ENCODE measurements at places on chromosomes 12 and 14. TPM values are rescaled to one million over a fixed set of nuclear protein-coding genes. Genes with fewer than 3 reads are reported as not detected.

CDKL1 gene
- total RNA-seq, result 1.4 TPM

C12orf54 gene
- not detected for total RNA-seq

IAPP gene
- not detected for total RNA-seq

GIT2 gene
- 25.2 TPM for total RNA-seq

FBLN5 gene
- 16.7 TPM for total RNA-seq

CCDC197 gene
- total RNA-seq, result 0.71 TPM

PLEKHH1 gene
- total RNA-seq, result 4.5 TPM

DNA sequence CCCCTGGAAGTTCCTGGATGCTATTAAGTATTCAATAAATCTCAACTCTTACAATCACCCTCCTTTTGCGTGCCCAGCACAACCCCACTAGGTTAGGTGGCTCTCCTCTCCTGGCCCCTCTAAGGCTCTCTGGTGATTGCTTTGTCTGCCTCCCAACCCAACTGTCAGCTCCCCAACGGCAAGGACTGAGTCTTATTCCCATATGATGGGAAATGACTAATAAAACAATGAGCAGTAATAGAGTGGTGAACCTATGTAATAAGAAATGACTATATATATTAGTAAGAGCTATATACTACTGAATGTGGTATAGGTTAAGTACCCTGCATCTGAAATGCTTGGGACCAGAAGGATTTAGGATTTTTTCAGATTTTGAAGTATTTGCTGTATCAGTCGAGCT is 8.1 kb downstream of the APPL2 start:
- DNase-seq, result no peak

DNA sequence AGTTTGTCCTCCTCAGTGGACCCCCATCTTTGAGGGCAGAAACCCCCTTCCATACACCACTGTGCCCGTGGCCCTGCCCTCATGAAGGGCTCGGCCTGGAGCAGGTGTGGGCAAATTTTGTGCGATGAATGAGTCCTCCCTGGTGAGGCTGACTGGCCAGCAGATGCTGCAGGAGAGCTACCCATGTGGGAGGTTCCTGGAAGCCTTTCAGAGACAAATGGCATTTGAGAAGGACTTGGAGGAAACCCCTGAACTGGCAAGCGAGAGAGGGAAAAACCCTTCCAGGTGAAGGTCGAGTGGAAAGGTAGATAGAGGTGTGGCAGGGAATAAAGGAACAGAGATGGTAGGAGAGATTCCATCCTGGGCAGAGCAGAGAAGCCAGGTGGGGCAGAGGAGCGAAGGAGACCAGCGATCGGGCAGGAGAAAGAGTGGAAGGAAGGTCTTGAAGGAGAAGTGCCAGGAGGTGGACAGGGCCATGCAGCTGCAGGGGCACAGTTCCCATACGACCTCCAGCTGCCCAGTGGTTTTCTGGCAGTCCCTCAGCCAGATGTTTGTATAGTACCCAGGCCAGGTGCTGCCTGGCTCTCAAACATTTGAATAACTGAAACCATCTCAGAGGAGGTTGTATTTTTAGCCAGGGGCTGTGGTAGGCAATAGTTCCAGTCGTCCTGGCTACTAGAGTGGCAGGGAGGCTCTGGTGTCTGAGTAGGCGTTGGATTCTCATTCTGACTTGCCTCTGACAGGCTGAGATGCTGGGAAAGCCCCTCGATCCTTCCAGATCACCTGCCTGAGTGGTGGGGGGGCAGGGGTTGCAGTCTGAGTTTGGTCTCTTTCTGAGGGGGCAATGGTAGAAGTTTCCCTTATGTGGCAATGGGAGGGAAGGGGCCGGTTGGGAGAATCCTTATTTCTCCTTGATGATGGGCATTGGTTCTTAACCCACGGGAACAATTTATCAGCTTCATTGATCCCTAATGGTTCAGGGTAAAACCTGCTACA is 40.1 kb downstream of the FBXL14 start:
- no peak for DNase-seq

- DNase-seq, result no peak
These were observed 874.4 kb upstream of the USP15 start for GRCh38 chr12:61385771-61386170.

DNA sequence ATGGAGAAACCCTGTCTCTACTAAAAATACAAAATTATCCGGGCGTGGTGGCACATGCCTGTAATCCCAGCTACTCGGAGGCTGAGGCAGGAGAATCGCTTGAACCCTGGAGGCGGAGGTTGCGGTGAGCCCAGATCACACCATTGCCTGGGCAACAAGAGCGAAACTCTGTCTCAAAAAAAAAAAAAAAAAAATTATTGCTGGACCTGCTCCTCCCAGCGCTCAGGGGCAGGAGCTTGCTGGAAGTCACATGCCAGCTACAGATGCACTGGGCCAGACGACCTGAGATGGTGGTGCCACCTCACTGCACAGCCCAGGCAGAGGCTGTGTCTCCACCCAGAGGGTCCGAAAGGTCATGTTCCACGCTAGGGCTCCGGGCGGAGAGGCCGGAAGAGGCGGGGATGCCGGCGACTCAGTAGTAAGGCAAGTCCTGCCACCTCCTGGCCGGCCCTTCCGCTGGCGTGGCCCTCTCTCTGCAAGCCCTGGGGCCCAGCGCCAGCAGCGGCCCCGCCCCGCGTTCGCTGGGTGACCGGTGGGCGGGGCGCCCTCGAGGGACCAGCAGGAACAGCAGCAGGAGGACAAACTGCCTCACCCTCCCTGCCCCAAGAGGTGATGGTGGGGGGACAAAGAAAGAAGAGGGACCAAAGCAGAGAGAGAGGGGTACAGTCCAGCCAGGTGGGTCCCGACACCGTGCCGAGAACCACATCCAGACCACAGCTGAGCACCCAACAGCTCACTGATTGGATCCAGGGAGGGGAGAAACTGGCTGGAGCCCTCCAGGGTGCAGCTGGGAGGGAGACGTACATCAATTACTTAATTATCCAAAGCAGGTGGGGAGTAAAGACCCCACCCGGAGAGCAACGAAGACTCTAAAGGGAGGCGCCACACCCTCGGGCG is 3.6 kb upstream of the RHOF start:
- peak; percentile 97 for DNase-seq

- no peak for DNase-seq
These were observed 198.7 kb upstream of the PLEKHG7 start for GRCh38 chr12:92503971-92504593.

DNA sequence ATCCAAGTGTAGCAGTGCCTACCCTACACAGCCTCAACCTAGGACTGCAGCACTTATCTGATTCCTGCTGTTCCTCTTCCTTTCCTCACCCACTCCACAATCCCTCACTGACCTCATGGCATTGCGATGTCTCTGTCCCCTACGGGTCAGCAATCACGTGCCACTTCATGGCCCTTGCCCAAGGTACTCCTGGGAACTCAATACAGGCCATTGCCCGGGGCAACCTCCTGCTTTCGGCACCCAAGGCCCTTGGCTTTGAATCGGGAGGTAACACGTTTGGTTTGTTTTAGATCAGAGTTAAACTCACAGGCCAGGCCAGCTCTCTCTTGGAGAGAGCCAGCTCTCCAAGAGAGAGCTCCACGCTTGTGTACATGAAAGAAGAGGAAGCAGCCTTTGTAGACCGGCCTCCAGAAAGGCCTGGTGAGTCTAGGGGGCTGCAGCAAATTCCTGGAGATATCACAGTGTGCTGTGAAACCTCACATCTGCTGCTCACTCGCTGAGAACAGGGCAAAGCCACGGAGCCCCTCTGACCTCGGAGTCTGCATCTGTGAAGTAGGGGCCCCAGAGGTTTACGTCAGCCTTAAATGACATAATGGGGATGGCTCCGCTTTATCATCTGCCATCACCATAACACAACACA is 12.2 kb downstream of the CLMN start:
- DNase-seq, result no peak

DNA sequence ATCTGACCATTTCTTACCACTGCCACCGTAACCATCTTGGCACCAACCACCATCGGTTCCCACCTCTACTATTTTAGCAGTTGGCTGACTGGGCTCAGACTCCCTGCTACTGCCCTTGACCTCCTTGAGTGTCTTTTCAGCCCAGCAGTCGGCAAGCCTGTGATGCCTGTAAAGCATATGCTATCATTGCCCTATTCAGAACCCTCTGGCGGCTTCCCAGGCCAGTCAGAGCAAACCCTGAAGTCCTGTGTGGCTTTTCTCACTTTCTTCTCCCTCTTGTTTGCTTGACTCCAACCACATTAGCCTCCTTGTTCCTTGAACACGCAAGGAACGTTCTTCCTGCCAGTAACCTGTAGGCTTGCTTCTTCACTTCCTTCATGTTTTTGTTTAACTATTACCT is 6.2 kb downstream of the IRAK3 start:
- DNase-seq, result no peak

Measured in psoas muscle (tissue), 8 donors.